ENCODE measurements at places on chromosomes 13 and 19.
A peak's percentile ranks its signal among the peaks of the same experiment; 100 is the strongest.

GRCh38 chr13:38366954-38367645 lies 17.4 kb downstream of the UFM1 start:
- no peak for DNase-seq

GRCh38 chr19:55640043-55640576 lies 692 bp upstream of the ZNF580 start:
- DNase-seq, result no peak

DNA sequence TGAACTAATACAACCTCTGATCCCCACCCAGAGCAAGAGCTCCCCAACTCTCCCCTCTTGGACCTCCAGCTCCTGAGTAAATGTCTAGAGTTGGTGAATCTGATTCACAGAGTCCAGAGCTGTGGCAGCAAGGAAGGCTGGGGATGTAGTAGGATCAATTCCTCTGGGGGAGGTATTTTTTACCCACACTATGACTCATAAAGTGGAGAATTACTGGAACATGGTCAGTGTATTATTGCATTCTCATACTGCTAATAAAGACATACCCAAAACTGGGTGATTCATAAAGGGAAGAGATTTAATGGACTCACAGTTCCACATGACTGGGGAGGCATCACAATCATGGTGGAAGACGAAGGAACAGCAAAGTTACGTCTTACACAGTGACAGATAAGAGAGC lies 496.7 kb downstream of the EFNB2 start:
- peak; percentile 59 for DNase-seq

- DNase-seq, result no peak
These were observed 694.4 kb upstream of the SLITRK5 start for GRCh38 chr13:86976521-86977324.

DNA sequence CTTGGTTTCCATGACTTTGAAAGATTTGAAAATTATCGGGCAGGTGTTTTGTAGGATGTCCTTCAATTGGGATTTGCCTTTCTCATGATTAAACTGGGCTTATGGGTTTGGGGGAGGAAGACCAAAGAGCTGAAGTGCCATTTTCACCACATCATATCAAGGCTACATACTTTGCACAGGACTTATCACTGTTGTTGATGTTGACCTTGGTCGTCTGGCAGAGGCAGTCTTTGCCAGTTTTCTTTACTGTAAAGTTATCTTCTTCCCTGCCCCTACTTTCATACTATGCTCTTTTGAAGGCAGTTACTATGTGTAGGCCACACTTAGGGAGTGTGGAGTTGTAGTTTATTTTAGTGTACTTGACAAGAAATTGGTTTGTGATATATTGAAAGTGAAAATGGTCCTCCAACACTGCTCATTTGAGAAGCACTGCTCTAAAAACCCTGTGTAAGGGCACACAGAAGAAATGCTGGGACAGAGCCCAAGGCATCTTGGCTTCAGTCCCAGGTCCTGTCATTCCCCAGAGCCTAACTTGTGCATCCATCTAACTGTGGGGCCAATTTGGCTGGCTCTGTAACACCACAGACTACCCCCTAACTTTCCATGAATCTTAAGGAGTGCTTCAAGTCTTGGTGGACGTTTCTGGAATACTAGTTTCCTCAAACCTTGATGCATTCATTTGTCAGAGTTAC lies 384.9 kb downstream of the KCNRG start:
- DNase-seq, result no peak

DNA sequence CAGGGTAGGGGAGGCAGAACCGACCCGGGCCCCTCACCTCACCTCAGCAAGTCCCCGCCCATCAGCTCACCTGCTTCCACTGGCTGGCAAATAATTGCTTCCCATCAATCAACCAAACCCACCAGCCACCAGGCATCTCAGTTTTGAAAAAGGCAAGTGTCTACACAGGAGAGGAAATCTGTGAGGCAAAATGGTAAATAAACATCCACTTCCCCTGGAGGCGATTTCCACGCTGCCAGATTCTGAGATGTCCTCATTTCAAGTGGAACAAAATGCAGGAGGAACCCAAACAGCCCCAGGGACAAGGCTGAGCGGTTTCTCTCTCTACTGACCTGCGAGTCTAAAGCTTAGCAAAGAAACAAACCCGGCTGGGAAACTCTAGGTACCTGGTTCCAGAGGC lies 117.5 kb downstream of the CRYL1 start:
- DNase-seq, result no peak

GRCh38 chr19:4319067-4319718 lies 14.8 kb downstream of the FSD1 start:
- DNase-seq, result no peak

- DNase-seq, result no peak
These were observed 3.4 kb upstream of the TNNI3 start for GRCh38 chr19:55160986-55161365.

GRCh38 chr13:51577690-51578089 lies 6.6 kb upstream of the WDFY2 start:
- no peak for DNase-seq

GRCh38 chr19:3163230-3163886 lies 15.2 kb upstream of the S1PR4 start:
- no peak for DNase-seq

- DNase-seq, result no peak
These were observed 499.5 kb upstream of the SLITRK6 start for GRCh38 chr13:86298725-86299124.

- DNase-seq, result no peak
These were observed 5.6 kb upstream of the FDX2 start for GRCh38 chr19:10321417-10321797.

- no peak for DNase-seq
These were observed 2.1 kb downstream of the RPL18A start for GRCh38 chr19:17861542-17862402.

- no peak for DNase-seq
These were observed 14.6 kb downstream of the ZNF254 start for GRCh38 chr19:24101459-24102115.

DNA sequence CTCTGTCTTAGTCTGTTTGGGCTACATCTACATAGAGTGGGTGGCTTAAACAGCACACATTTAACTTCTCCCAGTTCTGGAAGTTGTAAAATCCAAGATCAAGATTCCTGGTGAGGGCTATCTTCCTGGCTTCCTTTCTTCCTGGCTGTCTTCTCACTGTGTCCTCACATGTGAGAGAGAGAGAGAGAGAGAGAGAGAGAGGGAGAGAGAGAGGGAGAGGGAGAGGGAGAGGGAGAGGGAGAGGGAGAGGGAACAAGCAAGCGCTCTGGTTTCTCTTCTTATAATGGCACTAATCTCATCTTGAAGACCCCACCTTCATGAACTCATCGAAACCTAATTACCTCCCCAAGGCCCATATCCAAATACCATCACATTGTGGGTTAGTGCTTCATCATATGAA lies 69.2 kb downstream of the CDK8 start:
- no peak for DNase-seq

- DNase-seq, result no peak
These were observed at the start of gene BBC3 for GRCh38 chr19:47230921-47231214. Gene BBC3, minus strand, starts transcription at chr19:47231199. Its CDS starts 2,768 bp downstream, at chr19:47228431.

DNA sequence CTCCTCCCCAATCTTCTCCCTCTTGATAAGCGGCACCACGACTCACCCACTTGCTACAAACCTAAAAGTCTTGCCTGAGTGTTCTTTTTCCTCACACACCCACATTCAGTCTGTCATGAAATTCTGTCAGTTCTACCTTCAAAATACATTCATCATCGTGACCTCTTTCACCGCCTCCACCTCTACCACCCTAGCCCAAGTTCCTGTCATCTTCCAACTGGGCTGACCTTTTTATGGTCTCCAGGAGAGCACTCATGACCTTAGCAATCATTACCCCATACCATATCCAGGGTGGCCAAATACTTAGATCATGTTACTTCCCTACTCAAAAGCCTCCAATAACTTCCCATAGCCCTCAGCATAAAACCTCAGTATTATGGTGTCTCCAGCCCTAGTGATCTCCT lies 110.4 kb upstream of the TSC22D1 start:
- no peak for DNase-seq

- no peak for DNase-seq
These were observed 33.6 kb downstream of the TNFSF11 start for GRCh38 chr13:42607546-42607945.

GRCh38 chr13:26896986-26897668 lies 136.5 kb upstream of the GPR12 start:
- no peak for DNase-seq

DNA sequence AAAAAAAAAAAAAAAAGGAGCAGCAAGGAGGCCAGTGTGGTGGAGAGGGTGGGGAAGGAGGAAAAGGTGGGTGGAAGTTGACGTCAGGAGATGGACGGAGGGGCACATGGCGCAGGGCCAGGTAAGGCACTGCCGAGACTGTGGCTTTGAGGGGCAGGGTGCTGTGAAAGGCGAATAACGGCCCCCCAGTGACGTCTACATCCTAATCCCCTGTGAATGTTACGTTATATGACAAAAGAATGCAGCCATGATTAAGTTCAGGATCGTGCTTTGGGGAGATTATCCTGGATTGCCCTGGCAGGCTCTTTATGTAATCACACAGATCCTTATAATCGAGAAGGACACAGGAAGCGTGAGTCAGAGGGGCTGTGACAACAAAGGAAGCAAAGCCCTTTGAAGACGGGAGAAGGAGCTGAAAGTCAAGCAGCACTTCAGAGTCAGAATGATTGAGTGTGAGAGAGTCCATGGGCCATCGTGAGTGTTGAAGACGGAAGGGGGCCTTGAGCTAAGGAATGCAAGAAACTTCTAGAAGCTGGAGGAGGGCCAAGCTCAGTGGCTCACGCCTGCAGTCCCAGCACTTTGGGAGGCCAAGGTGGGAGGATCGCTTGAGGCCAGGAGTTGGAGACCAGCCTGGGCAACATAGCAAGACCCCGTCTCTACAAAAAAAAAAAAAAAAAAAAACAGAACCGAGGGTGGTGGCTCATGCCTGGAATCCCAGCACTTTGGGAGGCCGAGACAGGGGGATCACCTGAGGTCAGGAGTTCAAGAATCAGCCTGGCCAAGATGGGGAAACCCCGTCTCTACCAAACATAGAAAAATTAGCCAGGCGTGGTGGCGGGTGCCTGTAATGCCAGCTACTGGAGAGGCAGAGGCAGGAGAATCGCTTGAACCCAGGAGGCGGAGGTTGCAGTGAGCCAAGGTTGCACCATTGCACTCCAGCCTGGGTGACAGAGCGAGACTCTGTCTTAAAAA lies 13.8 kb upstream of the CEACAM16 start:
- DNase-seq, result peak; percentile 57

- DNase-seq, result no peak
These were observed 1.6 kb downstream of the ZNF565 start for GRCh38 chr19:36212895-36213294.

DNA sequence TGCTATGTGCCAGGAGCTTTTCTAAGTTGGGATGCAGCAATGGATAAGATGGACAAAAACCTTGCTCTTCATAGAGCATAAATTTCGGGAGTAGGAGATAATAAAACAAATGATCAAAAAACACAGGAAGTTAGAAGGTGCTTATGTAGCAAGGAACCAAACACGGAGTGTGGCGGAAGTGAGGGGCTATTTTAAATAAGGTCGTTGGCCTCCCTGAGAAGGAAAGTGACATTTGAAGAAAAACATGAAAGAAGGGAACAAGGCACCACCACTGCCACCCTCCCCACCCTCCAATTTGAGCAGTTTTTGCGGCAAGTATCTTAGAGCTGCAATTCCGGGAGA lies 3.2 kb upstream of the GSX1 start:
- no peak for DNase-seq

DNA sequence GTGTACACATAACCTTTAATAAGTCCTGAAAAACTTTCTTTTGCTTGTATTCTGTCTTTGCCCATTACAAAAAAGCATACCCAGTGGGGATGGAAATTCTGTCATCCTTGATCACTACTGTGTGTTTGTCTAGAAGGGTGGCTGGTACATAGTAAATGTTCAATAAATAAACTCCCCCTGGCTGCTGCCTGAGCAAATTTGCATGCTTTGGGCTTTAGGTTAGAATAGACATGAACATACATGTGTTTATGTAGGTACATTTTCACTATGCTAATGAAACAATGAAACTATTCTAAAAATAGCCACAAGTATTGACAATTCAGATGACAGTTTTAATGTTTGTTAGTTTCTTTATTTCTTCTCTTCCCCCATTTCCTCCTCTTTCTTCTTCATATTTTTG lies 36.1 kb downstream of the TNFSF13B start:
- no peak for DNase-seq

GRCh38 chr19:42378225-42379215 lies 11.6 kb downstream of the CNFN start:
- DNase-seq, result no peak
